ENCODE measurements at places on chromosomes 7 and 10.
A peak's percentile ranks its signal among the peaks of the same experiment; 100 is the strongest.

- DNase-seq, result no peak
These were observed 24.6 kb upstream of the FAM170B start for GRCh38 chr10:49158404-49158803.

- peak; percentile 36 for DNase-seq
These were observed 20.2 kb downstream of the C10orf67 start for GRCh38 chr10:23324351-23324750.

GRCh38 chr10:13613519-13613918 lies 26.8 kb downstream of the PRPF18 start:
- peak; percentile 67 for DNase-seq

DNA sequence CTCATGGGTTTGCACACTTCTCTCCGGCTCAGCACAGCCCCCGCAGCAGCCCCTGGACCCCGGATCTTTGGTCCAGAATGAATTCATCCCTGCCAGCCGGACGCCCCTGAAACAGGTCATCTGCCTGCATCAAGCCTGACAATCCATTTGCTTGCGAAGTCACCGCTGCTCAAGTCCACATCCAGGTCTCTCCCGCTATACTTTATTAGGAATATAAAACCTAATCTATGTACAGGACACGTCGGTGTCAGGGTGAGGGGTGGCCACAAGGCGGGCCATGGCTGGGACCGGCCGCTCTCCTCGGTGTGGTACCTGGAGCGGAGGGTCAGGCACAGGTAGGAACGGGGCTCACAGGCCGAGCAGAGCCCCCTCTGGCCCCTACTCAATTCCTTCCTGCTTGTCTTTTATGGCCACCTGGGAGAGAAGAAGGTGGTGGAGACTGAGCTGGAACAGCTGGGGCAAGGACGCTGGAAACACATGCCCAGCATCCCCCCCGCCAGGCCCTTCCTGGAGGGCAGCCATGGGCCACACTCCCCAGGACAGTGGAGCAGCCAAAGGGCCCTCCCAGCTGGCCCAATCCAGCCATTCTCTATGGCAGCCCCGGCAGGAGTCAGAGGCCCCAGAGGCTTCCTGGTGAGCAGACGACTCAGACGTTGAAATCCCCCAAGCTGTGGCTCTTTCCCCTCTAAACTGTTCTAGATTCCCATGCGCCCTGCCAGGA lies 5.3 kb downstream of the POLR2J start:
- DNase-seq, result no peak

DNA sequence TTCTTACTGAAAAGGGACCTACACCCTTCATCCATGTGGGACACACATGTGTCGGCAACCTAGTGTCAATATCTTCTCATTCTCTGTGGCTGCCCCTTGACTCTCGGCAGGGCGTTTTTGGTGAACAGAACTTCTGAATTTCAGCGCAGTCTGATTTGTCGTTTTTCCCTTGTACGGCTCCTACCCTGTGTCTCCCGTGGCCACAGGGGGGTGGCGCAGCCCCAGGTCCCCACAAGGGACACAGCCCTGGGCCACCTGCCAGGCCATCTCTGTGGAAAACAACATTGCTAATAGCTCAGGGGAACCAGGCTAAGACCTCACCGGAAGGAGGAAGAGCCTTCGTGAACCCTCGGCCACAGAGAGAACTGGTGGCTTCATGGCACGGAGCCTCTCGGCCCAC lies 53.1 kb upstream of the NKX6-2 start:
- no peak for DNase-seq

- no peak for DNase-seq
These were observed 638.5 kb upstream of the DPP6 start for GRCh38 chr7:153413540-153414287.

Data from EH (cell line).